ENCODE measurements at places on chromosomes 1 and 21. TPM values are rescaled to one million over a fixed set of nuclear protein-coding genes. Genes with fewer than 3 reads are reported as not detected.

ZFP69 gene
- 7.2 TPM for total RNA-seq

NBPF12 gene
- total RNA-seq = 21.0 TPM

SZT2 gene
- 14.4 TPM for total RNA-seq

TEDDM1 gene
- total RNA-seq = 0.31 TPM

CRNN gene
- not detected for total RNA-seq

IGSF3 gene
- 13.6 TPM for total RNA-seq

HAO2 gene
- 0.33 TPM for total RNA-seq

KLHL12 gene
- total RNA-seq = 40.4 TPM

PLA2G2A gene
- total RNA-seq = 1.0 TPM

HRNR gene
- 0.21 TPM for total RNA-seq

DNA sequence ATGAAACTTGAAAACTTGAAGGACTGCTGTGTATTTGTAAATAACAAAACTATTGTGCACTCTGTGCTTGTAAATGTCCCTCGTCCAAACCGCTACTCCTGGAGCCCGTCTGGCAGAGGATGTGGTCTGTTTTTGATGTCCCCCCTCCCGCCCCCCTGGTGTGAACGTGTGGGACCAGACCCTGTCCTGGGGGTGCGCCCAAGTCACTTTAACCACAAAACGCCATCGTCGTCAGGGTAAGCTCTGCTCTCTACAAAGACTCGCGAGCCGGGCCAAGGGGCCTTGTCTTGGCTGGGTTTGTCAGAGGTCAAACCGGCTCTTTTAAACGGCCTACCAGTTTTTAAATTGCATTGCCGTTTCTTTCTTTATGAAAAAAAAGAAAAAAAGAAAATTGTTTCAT, 87.4 kb upstream of the TMEM51 start:
- ATAC-seq = no peak

- no peak for ATAC-seq
Measured at GRCh38 chr21:45248301-45248892, 39.3 kb downstream of the POFUT2 start.

DNA sequence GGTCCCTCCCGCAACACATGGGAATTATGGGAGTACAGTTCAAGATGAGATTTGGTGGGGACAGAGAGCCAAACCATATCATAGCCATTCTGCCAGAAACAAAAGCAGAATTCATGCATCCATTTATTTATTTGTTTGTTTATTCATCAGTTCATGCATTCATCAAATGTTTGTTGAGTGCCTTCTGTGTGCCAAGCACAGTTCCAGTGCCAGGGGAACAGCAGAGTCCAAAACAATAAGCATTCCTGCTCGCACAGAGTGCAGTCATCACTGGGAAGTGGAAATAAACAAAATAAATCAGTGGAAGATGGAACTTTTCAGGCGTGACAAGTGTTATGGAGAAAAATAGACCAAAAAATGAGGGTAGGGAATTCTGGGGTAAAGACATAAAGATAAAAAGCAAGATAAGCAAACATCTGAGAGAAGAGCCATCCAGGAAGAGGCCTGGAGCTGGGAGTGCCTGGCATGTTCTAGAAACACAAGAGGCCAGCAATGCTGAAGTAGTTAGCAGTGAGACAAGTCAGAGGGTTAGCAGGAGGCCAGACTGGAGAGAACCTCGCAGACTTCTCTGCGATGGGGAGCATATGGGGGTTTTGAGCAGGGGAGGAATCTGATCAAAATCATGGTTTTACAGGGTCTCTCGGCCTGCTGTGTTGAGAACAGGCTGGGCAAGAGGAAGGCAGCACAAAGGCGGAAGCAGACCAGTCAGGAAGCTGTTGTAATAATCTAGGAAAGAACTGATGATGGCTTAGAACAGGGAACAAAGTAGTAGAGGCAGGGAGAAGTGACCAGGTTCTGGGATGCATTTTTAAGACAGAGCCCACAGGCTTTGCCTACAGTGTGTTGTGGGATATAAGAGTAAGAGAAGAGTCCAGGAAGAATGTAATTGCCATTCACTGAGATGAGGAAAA, 113.2 kb downstream of the GLUL start:
- no peak for ATAC-seq

- ATAC-seq = no peak
Measured at GRCh38 chr1:94056996-94057395, 64.0 kb downstream of the ABCA4 start.

- no peak for ATAC-seq
Measured at GRCh38 chr1:28070725-28071593, 17.5 kb downstream of the EYA3 start.

DNA sequence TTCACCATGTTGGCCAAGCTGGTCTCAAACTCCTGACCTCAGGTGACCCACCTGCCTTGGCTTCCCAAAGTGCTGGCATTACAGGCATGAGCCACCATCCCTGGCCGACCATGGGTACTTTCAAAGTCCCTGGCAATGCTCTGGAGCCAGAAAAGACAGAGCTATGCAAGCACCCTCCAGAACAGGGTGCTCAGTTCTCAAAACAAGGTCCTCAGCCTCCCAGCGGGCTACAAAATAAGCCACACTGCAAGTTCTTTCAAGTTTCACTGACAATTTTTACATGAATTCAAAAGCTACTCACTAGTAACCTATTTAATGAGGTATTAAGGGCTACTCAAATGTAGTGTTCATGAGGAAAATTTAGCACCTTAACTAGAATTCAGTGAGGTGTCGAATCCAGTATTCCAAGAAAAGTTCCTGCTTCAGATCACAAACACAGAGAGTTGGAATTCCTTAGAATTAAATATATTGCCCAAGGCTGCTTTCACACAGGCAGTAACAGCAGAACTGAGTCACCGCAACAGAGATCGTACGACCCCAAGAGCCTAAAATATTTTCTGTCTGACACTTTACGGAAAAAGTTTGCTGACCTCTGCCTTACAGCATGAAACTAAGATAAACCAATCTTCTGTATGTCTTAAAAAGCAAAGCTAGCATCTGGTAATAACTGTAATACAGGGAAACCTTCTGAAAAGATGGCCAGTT, 60.7 kb downstream of the HSF2BP start:
- ATAC-seq = no peak

- ATAC-seq = no peak
Measured at GRCh38 chr1:212565079-212565478, 43.5 kb upstream of the ATF3 start.

DNA sequence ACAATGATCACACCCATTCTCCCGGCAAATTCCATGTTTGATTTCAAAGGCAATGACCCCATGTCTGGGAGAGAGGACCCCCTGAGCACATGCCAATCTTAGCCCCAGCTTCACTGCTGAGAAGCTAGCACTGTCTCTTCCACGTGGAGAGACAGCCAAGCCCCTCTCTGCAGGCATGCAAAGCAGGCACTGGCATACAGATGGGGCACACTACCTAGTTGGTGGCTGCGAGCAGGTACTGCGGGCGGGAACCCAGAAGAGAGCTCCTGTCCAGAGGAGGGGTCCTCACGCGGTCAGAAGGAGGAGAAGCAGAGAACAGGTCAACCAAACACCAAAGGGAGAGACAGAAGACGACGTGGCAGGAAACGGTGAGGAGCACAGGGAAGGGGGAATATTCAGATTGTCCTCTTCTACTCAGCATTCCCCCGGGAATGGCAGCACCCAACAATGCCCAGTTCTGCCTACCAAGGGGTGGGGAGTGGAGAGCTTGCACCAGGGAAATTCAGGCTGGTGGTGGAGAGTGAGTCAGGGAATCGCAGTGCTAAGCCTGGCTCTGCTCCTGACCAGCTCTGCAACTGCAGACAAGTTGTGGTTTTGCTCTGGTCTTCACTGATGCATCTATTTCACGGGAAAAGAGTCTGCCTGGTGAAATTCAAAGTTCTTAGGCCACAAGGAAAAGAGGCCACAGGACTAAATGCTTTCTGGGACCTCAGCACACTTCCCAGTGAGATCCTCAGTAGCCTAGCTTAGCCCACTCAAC, 48.1 kb upstream of the GOLT1A start:
- ATAC-seq = no peak

GRCh38 chr1:1997576-1997975, 6.0 kb downstream of the CFAP74 start:
- ATAC-seq = no peak

DNA sequence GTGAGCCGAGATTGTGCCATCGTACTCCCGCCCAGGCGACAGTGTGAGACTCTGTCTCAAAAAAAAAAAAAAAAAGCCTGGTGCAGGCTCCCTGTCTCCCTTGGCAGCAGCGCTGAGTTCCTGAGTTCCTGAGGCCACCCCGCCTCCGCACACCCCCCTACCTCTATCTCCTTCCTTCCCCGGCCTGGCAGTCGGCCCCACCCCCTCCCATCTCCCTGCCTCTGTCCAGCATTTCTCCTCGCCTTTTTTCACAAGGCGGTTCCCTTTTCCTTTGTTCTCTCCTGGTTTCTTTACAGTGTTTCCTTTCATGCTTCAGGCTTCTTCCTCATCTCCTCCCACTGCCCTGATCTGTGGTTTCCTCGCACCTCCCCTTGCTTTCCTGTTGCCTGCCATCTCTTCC, 2.7 kb downstream of the RORC start:
- ATAC-seq = peak; percentile 87

- ATAC-seq = no peak
Measured at GRCh38 chr1:228085287-228085951, 2.9 kb downstream of the ARF1 start.

GRCh38 chr21:44300262-44300959, 558 bp downstream of the PFKL start:
- ATAC-seq = peak; percentile 51

GRCh38 chr1:63557365-63557987, 34.2 kb downstream of the EFCAB7 start:
- ATAC-seq = no peak

DNA sequence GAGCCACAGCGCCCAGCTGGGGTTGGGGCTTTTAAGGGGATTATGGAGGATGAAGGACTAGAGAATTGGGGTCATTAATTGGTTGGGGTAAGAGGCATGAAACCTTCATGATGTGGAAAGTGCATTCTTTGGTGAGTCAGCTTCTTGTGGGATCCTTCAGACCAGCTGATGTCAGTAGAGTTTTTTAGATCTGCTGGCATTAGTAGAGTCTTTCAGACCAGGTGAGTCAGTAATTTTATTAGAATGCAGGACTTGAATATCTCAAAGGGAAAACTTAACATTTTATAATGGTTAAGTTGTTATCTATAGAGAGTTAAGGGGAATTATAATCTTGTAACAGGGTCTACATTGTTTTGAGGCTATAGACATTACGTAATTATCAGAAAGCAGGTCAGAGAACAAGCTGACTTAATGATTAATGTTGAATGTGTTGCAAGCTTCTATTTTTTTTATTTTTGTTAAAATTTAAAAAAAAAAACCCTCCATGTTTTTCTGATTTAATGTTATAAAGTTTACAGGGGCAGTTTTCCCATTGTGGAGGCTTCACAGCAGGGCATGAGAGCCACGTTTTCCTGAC, 160.9 kb upstream of the FMN2 start:
- no peak for ATAC-seq

DNA sequence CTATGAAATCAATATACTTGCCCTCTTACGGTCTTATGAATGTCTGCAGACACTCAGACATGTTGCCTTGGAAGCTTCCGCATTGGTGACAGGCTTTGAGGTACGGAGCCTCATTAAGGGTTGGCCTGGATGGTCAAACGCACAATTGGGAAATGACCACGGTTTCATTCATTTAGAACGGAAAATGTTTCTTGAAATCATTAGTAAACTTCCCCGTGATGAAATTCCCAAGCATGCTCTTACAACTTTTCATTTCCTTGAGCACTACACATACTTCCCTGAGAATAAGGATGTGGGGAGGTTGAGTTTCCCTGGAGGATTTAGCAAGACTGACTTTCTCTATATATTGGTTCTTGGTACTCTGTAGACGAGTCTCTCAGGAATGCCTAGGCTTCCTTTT, 146.3 kb downstream of the HLX start:
- ATAC-seq = no peak

GRCh38 chr1:5621692-5622091, 370.5 kb downstream of the NPHP4 start:
- no peak for ATAC-seq

DNA sequence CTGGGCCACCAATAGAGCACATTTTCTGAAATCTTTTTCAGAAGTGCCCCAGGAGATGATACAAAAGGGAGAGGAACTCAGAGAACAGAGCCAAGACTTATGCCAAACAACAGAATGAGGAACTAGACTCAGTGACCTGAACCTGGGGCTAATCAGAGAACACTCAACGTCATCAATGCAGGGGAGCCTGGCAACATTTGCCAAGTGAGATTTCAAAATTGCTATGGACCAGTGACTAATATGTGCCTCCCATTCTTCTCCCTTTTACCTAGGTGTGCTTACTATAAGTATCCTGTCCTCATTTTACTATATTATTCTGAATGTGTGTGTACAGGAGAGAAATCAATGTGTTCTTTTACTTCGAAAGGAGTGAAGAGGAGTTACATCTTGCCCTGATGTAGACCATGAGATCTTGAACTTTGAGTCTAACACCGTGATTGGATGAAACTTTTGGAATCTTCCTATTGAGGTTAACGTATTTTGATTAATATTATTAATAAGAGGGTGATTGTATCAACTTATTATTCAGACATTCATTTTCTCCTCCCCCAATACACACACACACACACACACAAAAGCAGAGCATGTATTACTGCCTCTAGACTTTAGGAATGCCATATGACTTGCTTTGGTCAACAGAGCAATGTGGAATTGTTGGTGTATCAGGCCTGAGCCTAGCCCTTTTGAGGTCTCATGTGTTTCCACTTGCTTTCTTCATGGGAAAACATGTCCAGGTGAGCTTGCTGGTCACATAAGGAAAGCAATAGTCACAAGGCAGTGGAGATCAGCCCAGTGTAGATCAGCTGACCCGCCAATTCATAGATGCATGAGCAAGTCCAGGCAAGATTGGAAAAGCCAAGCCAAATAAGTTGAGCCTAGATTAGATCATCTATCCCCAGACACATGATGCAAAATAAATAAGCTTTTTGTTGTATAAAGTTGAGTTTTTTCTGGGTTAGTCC, 80.3 kb upstream of the ETS2 start:
- ATAC-seq = no peak

GRCh38 chr1:92711473-92712165, 73.3 kb downstream of the EVI5 start:
- ATAC-seq = no peak

DNA sequence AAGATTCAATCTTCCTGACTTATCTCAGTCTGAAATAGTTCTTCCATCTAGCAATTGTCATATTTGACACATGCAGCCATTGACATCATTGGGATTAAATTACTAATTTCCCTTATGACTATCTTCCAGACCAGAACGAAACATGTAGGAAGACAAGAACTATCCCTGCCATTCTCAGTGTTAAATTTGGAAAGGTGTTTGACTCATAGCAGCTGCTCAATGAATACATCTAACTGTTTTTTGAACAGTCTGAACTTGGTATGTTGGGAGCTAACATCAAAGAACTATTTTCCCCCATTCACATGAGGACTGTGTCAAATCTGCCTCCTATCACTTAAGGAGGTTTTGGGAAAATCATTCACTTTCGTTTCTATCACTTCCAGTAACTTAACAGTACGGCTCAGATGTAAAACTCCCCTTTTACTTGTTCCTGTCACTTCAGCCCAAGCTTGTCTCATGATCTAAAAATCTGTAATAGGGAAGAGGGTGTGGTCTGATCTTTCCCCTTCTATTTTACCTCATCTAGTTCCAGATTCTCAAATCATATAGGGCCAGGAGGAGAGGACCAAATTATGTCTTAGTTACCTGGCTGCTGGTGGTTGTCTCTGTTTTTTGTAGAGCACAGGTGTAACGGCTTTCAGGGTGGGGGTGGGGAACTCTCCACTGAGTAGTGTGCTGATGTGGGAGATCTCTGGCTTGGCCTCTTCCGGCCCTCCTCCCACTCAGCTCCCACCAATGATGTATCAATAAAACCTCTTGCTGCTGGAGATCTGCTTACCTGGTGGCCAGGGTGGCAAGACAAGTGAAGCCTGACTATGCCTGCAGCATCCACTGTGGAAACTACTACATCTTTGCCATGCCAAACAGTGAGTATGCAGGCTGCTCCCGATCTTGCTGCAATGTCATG, 26.2 kb upstream of the SLAMF1 start:
- ATAC-seq = no peak

- no peak for ATAC-seq
Measured at GRCh38 chr1:156874572-156875340, 14.1 kb downstream of the NTRK1 start.
